Myocyte (in vitro differentiated cells): ENCODE measurements at places on chromosomes 2 and 18. TPM values are rescaled to one million over a fixed set of nuclear protein-coding genes. Genes with fewer than 3 reads are reported as not detected.

The KIF1A gene
- total RNA-seq = 0.05 and 0.16 TPM in 2 replicates

DNA sequence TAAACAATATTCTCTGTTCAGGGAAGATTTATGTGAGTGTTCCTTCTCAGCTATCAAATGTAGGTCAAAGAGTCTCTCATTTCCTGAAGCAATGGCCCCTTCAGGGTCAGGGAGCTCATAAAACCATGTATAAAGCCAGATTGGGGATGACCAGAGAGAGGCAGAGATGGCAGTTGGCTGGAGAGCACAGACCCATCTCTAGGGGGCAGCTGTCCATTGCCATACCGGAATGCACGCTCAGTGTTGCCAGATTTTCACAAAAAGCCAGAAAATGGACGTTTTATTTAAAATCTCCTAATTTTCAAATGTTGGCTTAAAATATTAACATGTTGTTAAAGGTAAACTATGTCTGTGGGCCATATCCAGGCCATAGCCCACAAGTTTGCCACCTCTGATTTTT lies 1920.7 kb upstream of the CELF4 start:
- no peak for DNase-seq

The HYCC2 gene
- 5.3 and 9.9 TPM in 2 replicates for total RNA-seq

- peak; percentile 27 for DNase-seq
Observed at GRCh38 chr2:48504647-48505327, 25.2 kb upstream of the STON1 start.
